ENCODE measurements at places on chromosomes 5 and 9.

- no peak for DNase-seq
These were observed 18.9 kb upstream of the IGFBPL1 start for GRCh38 chr9:38443181-38443580.

DNA sequence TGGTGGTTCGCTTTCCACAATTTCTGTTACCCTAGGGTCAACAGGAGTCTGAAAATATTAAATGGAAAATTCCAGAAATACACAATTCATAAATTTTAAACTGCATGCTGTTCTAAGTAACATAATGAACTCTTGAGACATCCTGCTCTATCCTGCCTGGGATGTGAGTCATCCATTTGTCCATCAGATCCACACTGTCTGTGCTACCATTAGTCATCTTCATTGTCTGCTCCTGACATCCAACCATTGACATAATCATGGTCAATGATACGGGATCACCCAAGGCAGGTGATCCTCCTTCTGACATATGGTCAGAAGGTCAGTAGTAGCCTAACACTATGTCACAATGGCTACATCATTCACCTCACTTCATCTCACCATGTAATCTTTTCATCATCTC, 276.7 kb upstream of the KIF2A start:
- no peak for DNase-seq

- DNase-seq = no peak
These were observed 134.1 kb downstream of the NUDT12 start for GRCh38 chr5:103428411-103428871.

DNA sequence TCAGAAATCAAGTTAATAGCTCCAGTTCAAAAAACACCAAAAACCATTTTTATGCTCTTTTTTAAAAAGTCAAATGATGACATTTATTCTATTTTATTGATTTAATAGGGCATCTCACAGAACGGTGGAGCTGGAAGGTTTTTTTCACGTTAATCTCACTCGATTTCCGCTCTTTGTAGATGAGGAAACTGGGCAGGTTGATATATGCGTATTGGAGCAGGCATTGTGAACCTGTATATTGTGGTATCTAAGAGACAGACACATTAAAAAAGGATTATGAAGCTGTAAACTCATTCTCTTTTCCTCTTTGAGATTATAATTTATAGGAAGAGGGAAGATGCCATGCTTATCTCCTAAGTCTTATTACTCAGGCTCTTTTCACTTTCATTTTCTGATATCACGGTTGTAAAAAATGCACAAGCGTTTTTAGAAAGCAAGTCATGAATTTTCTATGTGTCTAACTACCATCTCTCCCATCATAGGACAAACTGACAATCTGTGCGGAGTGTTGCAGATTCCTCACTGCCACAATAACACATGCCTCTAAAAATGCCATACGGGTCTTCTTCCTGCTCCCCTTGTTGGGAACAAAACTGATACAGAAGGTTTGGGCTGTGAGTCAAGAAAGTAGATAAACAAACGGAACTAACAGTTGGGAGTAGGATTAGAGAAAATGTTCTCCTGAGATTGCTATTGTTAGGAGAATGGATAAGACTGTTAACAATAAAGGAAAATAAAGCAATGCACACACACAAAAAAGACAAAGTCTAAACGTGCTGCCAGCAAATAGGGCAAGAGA, 1997.7 kb downstream of the MAT2B start:
- DNase-seq = no peak

- no peak for DNase-seq
These were observed 23.6 kb downstream of the PCDHGC5 start for GRCh38 chr5:141512390-141512910.

- no peak for DNase-seq
These were observed 387.8 kb upstream of the WWC1 start for GRCh38 chr5:167903659-167904058.

GRCh38 chr9:115413304-115413703, 295.3 kb upstream of the TNC start:
- no peak for DNase-seq

DNA sequence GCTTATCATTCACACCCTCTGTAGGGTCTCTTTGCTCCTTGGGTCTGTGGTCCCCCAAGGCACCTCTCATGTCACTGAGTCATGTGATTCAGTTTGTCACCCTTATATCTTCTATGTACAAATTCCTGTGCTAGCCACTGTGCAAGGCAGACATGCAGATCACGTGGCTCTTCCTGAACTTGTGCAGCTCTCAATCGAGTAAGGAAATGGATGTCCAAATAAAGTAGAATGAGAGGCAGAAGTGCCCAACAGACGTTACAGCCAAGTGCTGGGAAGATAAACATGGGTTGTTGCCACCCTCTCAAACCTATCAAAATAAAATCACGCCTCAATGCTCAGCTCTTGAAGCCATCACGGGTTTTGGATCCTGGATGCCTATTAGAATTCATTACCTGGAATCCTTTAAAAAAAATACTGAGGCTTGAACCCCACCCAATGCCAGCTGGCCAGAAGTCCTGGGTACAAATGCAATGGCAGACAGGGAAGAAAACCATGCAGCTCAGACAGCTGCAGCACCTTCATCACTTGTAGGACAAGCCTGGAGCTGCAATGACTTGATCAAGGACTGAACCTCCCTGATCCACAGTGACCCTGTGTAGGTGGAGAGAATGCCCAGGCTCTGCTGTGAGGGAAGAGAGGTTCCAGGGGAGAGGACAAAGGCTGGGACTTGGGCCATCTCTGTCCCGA, 228.7 kb upstream of the DAP start:
- no peak for DNase-seq

DNA sequence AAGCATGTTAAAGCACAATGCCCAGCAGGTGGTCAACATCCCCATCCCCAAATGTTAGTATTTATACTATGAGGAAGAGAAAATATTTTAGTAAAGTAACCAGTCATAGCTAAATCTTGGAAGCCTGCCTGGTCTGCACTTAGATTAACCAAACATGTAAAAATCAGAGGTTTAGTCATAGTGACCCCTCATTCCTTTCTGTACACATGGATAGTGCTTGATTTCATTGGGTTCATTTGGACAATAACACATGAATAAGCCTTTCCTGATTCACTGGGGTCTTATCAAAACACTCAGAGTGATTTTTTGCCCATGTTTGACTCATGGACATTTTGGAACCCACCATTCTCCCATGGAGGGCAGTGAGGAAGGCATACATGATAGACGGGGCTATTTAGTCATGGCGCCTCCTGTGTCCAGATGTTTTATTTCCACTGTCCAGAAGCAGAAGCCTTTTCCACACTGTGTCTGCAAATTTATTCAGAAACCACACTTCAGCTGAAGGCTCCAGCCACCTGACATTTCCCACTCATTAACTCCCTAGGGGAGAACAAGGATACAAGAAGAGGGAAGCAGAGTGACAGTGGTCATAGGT, 32.5 kb downstream of the OR1J1 start:
- no peak for DNase-seq

DNA sequence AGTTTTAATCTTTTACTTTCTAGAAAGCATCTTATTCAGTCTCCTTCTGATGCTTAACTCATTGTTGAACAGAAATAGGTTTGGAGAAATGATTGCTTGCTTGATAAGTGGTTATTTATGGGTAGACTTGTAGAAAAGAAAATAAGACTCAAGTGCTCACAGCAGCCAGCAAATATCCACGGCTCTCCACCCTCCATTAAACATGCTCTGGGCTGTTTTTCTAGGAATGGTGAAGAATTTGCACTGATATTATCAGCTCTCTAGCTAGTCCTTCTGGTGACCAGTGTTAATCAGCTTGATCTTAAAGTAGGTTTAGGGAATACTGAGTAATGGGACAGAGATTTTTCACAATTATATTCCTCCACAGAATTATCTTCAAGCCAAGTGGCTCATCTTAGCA, 60.6 kb downstream of the SLC1A3 start:
- no peak for DNase-seq

GRCh38 chr5:116650544-116650943, 75.9 kb upstream of the SEMA6A start:
- no peak for DNase-seq

GRCh38 chr5:66777868-66778267, 181.7 kb downstream of the MAST4 start:
- no peak for DNase-seq

DNA sequence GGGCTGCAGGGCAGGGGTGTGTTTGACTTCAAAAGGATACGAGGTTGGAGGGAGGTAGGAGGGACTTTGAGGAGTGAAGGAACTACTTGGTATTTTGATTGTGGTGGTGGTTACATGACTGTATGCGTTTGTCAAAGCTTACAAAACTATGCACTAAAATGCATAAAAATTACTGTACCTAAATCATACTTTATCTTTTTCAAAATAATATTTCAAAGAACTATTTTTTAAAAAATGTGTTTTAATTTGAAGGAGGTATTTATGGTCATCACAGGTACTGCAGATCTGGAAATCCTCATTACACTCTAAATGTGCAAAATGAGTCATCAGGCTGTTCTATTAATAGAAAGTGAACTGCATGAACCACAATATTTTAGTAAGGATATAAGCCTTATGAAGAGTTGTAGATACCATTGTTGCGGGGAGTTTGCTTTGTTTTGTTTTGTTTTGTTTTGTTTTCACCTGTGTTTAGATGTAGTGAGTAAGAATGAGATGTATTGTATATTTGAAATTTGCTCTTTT, 116.9 kb downstream of the ARRDC3 start:
- no peak for DNase-seq

GRCh38 chr5:140245341-140245740, 57.6 kb downstream of the PFDN1 start:
- DNase-seq = no peak

DNA sequence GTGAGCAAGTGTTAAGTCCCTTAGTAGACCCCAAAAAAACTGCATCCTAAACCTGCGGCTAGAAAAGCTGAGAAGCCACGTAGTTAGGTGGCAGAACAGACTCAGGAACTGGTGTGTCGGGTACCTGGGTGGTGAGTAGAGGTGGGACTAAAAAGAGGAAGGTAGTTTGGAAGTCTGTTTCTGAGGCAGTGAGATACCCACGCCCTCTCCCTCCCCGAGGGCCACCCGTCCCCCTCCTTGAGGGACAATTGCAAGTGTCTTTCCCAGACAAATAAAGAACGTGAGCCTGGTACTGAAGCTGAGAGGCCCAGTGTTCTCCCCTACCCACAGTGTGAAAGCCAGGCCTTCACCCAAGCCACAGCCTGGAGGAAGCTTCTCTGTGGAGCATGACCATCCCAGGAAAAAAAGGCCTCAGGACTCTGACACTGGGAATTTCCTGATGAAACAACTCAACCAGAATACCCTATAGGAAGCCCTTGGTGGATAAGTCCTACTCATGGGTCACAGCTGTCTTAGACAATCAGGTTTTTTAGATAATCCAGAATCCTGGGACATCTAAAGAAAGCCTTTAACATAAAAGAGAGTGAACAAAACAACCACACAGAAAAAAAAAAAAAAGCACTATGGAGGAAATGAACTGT, 7.0 kb upstream of the CD74 start:
- DNase-seq = no peak

DNA sequence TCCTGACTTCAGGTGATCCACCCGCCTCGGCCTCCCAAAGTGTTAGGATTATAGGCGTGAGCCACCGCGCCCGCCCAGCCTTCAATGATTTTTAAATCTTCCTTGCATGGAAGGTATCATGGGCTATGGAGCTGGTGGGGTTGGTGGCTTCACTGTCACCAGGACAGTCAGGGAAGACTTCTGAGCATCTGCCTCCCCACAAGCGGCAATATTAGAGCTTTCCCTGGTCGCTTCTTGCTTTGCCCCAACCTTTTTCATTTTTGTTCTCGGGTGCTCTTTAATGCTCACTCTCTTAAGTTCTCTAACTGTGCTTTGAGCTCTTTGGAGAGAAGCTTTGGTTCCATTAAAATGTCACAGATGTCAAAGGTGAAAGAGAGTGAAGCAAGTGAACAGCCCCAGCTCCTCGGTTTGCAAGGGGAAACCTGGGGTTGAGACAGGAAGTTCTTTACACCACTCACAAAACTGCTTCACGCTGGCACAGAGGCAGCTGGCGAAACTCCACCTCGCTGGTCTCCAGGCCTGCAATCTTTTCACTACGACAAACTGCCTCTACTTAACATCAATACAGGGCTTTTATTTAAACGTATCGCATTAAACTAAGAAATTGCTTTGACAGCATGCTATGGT, 142.5 kb upstream of the RETREG1 start:
- peak; percentile 58 for DNase-seq

DNA sequence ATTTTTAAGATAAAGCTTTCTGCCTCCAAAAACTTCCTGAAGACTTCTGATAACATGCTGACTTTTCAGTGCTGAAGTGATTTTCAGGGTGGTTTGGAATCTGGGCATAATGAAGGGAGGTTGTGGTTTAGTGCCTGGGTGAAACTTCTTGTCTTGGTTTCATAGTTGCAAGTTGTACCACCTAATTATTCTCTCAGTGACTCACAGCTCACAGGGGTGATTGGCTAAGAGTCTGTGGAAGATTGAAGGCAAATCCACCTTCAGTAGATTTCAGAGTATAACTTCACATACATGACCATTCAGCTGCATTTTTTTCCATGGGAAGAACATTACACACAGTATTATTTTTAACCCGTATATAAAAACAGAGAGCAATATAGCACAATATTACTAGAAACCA, 199.9 kb downstream of the PTTG1 start:
- DNase-seq = no peak

DNA sequence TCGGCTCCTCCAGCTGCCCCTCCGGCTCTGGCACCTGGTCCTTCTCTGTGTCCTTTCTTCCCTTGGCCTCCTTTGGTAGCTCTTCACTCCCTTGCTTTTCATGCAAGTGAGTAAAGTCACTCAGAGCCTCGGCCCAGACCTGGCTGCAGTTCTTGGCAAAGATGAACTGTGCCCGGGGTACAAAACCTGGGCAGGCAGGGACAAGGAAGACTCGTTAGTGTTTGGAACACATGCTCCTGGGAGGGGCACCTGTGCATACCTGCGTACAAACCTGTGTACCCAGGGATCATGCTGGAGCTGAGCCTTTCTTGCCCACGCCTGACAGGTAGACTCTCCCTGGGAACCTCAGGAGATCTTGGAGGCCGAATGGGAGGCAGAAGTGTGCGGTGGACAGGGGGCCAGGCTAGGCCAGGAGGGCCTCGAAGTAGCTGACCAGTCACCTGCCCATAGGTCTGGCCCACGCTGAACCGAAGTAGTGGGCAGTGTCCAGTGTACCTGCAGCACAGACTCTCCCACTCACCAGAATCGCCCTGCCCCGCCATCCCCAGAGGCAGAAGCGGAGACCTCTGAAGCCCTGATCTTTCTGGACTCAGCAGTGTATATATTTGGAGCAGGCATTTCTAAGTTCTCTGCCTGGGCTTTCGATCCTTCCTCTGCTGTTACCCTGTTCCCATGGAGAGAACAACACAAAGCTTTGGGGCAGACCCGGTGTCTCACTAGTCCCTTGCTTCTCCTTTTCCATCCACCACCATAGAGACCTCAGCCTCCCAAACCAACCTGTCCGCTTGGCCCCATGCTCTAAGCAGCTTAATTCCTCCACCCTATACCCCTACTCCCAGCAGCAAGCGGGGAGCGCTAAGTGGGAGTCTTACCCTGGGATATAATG, 41.9 kb upstream of the TESK1 start:
- no peak for DNase-seq

- no peak for DNase-seq
These were observed 52.3 kb downstream of the NTNG2 start for GRCh38 chr9:132214027-132214622.

DNA sequence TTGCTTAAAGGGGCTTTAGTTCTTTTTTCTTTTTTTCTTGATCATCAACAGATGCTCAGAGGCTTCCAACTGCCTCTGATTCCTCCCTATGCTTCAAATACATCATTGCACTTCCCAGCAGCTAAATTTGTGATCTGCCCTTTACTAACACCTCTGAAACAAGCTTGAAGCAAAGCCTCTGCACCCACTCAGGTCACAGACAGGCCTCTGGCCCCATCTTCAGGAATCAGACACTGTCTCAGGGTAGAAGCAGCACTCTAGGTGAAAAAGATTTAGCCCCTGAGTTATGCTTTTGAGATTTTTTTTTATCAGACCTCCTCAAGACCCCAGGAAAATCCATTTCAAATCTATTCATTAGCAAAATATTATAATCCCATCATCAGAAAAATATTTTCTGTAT, 91.5 kb downstream of the MAMDC2 start:
- no peak for DNase-seq
